ENCODE measurements at places on chromosomes 2 and 18.

DNA sequence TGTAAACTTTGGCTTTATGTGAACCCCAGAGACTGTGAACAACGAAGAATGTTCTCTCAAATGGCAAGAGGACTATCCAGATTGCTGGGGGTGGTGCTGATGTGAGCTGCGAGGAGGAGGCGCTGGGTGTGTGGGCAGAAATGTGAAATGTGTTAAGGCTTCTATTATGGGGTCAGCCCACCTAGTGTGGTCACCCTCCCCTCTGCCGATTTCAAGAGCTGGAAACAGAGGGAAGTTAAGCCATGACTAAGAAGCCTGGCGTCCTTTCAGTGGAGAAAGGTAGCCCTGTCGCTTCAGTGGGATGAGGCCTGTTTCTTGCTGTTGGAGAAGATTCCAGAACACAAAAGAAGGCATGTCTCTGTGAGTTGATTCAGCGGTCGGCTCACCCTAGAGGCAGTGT lies 89.0 kb upstream of the KCTD1 start:
- no peak for DNase-seq

DNA sequence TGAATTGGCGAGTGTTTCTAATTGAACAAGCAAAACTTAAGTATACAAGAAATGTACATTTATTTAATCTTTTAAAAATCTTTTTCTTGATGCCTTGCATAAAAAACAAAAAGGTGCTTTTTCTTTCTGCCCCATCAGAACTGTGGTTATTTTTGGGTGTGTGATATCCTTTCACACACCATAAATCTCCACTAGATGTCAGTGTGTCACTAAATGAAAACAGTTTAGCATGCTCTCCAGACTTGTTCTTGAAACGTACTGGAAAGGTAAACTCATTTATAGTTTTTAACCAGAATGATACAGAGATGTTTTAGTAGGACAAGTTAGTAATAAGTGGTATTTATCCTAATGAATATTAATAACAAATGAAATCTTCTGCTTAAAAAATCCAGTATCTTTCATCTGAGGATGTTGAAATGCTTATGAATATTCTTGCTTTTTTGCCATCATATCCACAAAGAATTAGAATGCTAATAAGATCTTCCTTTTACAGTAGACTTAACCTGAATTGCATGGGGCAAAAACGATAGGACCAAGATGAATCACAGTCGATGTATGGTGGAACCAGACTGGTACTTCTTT lies 96.8 kb downstream of the UBE2E3 start:
- DNase-seq: no peak

DNA sequence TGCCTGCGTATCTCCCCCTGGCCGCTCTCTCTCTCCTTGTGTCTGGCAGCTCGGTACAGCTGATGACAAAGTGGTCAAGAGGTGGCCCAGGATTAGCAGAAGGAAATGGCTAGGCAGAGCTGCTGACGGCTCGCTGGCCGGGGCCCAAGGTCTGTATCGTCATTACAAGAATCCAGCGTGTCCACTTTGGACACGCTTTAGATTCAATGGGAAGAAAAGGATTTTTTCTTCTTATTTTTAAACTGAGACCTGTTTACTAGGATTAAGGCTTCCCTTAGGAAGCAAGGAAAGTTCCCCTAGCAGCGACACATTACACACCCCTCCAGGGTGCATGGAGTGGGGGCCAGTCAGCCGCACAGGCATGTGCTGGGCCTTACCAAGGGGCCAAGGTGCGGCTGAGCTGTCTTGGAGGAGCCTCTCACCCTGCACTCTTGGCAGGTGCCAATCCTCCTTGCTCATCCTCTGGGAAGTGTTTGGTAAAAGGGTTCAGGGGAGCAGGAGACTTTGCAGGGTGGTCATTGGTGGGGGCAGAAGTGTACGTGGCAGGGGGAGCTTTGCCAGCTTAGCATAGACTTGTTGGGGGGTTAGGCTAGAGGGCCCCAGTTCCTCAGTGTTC lies 76.8 kb downstream of the POLR1A start:
- DNase-seq: no peak

DNA sequence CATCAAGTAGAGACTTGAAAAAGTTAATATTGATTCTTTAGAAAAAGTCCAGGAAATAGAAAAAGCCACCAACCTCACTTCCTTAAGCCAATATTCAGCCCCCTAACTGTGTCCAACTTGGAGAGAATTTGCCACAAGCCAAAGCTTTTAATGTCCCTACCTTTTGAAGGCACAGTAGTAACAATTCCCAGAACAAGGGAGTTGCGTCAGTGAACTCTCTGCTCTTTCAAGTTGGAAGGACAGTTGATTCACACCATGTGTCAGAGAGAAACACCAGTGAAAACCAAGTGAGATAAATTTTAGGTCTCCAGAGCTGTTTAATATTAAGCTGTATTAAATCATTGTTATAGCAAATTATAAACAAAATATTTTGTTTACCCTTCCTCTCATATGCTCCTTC lies 66.1 kb downstream of the EXOC6B start:
- no peak for DNase-seq

- DNase-seq: no peak
Observed at GRCh38 chr2:202574541-202574940, 60.2 kb upstream of the FAM117B start.

- no peak for DNase-seq
Observed at GRCh38 chr18:65365245-65365980, 385.4 kb upstream of the CDH7 start.
